ENCODE measurements at places on chromosomes 7 and 10.

GRCh38 chr7:27198871-27199801 lies 755 bp downstream of the HOXA13 start:
- no peak for DNase-seq

DNA sequence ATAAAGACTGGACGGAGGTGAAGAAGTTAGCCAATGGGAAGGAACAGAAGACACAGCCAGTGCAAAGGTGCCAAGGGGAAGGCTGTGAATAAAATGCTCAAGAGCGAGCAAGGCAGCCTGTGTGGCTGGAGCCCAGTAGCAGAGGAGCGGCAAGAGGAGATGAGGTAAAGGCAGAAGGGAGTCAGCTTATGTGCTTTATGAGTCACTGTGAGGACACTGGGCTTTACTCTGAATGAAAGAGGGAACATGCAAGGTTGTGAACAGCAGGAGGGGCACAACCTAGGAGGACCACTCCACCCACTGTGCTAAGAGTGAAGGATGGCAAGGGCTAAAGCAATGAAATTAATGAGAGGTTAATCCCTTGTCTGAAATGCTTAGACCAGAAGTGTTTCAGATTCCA lies 129.0 kb upstream of the ODAD2 start:
- no peak for DNase-seq

DNA sequence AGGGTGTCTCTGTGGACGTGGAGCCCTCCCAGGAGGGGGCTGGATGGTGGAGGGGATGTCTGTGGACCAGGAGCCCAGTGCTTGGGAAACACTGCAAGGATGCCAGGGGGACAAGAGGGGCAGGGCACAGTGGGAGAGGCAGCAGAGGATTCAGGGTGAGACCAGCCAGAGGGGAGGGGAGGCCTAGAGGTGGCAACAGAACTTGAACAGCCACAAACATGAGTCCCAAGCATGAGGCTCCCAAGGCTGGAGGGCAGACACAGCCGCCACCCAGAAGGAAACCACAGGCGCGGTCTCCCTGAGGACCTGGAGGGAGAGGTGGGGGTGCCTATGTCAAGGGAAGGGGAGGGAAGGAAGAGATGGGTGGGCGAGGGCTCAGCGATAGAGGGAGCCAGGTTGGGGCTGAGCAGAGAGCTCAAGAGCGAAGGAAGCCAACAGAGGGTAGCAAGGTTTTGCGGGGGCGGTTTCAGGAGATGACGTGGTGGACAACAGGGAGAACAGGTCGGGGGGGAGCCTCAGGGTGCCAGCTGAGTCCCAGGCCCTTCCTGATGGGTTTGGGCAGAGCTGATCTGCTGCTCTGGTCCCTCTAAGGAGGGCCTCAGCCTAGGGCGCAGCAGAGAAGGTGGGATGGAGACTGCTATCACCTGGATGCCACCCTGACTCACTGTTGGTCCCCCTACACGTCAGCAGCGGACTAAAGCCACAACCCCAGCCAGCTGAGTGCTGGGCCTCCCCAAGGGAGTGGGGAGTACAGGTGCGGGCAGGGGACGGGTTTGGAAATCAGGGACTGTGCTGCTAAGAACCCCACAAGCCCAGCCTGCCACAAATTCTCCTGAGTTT lies 6.7 kb upstream of the PILRA start:
- DNase-seq: no peak

DNA sequence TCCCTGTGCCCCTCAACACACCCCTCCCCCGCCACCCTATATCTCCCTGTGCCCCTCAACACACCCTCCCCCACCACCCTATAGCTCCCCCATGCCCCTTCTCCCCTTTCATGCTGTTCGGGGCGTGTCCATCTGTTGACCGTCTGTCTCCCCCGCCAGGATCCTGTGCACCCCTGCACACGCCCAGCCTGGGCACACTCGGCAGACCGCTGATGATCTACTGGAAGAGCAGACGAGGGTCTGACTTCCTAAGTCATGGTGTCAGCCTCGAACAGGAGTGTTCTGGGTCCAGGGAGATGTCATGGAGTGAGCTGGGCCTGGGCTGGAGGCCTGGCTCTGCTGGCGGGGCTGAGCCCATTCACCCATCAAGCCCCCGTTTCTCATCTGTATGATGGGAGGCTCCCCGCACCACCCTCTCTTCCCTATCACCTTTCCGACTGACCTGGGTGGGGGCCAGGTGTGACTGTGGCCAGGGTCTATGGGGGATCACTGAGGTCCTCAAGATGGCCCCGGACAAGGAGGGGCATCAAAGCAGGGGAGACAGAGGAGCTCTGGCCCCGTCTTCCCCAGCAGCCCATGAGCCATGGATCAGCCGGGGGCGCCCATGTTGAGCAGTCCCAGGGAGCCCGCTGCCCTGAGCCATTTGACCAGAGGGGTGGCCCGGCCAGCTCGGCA lies 48.3 kb downstream of the PDGFA start:
- DNase-seq: no peak

- no peak for DNase-seq
Observed at GRCh38 chr7:4209126-4209525, 473.0 kb upstream of the FOXK1 start.
